SK-N-DZ (cell line): ENCODE measurements at places on chromosomes 12 and 14.

DNA sequence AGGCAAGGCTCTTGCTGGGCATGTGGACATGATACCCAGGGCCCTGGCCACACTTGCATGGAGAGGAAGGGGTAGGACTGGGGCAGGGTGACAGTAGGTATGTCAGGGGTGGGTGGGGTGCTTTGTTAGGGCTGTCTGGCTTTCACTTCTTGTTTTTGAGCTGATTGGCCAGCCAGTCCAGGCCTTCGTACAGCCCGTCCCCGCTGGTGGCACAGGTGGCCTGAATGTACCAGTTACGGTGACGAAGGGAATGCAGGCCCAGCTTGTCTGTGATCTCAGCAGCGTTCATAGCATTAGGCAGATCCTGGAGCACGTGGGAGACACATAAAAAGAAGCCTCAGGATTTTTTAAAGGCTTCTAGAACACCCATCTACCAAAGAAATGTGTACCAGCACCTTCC is 13.5 kb upstream of the FKBP11 start:
- DNase-seq, result no peak

- DNase-seq, result no peak
Observed at GRCh38 chr12:20268121-20268732, 100.1 kb upstream of the PDE3A start.

DNA sequence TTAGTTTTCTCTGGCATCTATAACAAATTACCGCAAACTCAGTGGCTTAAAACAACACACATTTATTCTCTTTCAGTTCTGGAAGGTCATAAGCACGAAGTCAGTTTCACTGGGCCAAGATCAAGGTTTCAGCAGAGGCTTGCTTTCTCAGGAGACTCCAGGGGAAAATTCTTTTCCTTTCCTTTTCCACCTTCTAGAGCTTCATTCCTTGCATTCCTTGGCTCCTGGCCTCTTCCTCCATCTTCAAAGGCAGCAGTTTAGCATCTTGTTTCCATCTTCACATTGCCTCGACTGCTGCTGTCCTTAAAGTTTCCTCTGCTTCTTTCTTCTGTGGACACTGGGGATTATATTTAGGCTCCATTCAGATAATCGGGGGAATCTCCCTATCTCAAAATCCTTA is 106.1 kb downstream of the PDE3A start:
- DNase-seq, result no peak

DNA sequence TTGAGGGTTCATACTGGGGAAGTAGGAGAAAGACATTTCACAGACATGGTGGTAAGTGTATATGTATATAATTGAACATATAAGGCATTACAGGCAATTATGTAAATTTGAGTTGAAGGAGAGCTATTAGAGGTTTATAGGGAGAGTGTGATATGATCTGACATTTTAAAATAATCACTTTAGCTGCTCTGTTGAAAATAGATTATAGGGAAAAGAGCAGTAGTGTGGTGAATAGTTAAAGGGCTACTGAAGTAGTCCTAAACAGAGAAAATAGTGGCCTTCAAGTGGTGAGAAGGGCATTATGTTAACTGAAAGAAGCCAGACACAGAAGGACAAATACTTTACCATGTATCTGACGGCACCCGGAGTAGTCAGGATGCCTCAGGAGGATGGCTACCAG is 234.2 kb downstream of the SLC41A2 start:
- peak; percentile 83 for DNase-seq

DNA sequence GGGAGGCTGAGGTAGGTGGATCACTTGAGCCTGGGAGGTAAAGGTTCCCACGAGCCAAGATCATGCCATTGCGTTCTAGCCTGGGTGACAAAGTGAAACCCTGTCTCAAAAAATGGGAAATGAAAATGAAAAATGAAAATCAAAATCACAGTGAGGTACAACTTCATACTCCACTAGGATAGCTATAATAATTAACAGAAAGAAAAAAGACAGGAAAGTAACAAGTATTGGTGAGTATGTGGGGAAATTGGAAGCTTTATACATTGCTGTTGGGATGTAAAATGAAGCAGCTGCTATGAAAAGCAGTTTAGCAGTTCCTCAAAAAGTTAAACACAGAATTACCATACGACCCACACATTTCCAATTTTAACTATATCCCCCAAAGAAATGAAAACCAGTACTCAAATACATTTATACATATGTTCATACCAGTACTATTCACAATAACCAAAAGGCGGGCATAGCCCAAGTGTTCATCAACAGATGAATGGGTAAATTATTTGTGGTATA is 22.2 kb downstream of the SGPP1 start:
- DNase-seq, result no peak

GRCh38 chr12:12564911-12565310 is 2.2 kb upstream of the DUSP16 start:
- no peak for DNase-seq

DNA sequence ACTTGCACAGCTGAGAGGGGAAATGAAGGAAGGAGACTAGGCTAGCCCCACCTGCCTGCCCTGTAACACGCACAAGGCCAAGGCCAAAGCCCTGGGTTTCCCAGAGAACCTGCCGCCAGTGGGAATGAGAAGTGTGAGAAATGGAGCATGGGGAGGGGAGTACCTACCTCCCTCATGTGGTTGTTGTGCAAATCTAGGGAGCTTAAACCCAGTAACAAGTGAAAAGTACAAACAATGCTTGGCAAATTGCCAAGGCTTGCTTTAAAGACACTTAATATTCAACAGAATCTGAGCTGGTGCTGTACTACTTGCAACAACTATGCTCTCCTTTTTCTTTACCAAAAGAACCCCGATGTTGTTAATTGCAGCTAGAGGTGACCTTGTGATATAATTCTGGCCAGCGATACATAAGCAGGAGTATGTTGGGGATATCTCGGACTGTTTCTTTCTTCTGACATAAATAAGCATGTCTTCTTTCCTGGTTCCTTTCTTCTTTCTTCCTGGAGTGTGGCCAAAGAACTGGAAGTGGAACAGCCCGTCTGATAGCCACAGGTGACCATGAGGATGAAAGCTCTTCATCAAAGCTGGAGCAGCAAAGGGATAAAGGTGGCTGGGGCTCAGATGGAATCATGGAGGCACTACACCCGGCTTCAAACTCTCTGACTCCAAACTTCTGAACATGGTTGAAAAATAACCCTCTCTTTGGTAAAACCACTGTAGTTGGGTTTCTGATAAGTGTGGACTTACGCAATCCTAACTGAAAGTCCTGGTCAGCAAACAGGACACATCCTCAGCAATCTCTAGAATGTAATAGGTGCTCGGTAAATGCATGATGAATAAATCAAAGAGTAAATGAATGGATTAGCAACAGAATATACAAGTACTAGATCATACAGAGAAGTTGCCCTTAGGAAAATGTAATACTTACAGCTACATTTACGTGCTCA is 207.9 kb downstream of the NUAK1 start:
- no peak for DNase-seq

- no peak for DNase-seq
Observed at GRCh38 chr14:64775081-64775777, 71.0 kb downstream of the PLEKHG3 start.

DNA sequence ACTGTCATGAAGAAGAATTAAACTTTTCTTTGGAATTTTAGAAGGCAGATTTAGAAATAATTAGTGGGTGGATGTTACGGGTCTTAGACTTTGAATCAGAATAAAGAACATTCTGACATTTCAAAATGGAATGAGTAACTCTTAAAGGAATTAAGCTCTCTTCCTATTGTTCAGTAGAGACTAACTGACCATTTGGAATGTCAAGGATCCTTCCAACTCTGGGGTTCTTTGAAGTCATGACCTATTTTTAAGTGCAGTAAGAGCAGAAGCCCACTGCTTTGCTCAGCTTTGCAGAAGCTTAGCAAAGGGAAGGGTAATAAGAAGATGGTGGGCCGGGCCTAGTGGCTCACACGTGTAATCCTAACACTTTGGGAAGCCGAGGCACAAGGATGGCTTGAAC is 4.0 kb downstream of the CHURC1 start:
- DNase-seq, result no peak

GRCh38 chr12:44307506-44308168 is 471.8 kb downstream of the TMEM117 start:
- DNase-seq, result no peak

- peak; percentile 91 for DNase-seq
Observed at GRCh38 chr12:117030187-117030900, 68.9 kb downstream of the TESC start.

DNA sequence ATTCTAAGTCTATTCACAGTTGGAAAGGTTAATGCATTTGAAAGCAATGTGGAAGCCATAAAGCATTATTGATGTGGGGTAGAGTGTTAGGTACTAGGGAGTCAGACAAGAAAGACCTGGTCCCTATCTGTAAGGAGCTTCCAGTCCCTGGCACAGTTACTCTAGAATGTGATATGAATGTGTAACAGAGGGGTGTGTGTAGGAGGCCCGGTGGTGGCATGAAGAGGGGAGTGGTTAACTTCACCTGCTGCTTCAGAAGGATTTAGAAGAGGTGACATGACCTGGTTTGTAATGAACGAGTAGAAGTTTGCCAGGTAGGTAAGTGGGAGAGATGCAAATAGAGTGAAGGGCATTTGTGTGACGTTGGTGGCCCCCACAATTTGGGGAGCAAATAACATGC is 15.1 kb upstream of the GALNT6 start:
- no peak for DNase-seq

- no peak for DNase-seq
Observed at GRCh38 chr12:1845427-1845826, 25.1 kb downstream of the LRTM2 start.

GRCh38 chr12:89154743-89155499 is 197.4 kb downstream of the DUSP6 start:
- no peak for DNase-seq

- DNase-seq, result no peak
Observed at GRCh38 chr12:19125325-19125724, 4.2 kb upstream of the PLEKHA5 start.

- no peak for DNase-seq
Observed at GRCh38 chr12:26928661-26929060, 9.1 kb downstream of the INTS13 start.

- DNase-seq, result no peak
Observed at GRCh38 chr14:74804219-74804825, 41.2 kb downstream of the YLPM1 start.

DNA sequence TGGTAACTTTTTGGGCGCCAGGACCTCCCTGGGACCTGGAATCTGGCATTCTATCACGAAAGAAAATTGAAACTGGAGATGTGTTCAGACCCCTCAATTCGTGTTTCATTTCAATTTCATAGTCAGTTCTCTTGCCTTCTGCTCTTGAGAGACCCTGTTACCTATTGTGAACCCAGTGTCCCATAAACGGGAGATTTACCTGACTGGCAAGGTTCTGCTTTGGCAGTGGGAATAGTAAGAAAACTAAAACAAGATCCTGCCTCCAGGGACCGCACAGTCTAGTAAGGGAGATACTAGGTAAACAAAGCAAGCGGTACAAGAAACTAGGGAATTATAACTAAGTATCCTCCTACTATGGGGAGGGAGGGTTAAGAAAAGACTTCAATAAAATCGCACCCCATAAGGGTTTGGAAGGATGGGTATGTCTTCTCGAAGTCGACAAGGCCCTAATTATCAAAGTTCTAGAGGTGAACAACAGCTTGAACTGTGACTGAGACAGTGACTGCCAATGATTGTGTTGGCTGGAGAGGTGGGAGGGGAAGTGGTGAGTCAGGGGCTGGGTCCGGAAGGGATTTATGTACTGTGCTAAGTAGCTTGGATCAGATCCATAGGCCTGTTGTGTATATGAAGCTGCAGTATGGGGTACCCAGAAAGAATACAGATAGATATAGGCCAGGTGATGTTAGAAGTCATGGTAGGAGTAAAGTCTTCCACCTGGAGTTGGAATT is 754 bp downstream of the ACSS3 start:
- DNase-seq, result no peak

DNA sequence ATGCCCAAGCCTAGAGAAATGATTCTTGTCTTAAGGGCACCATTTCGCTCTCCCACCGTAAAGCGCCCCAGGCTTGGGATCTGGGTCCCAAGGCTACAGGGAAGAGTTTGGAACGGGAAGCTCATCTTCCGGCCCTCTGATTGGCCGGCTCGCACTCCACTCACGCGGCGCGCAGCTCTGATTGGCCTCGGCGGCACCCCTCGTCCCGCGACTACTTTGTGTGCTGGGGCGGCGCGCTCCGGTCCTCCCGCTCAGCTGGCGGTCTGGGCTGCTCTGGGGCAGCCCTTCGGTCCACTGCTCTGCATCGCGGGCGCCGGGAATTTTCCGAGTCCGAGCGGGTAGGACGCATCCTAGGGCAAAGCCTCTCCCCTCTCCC is 886 bp upstream of the FUT8 start:
- DNase-seq, result peak; percentile 88

DNA sequence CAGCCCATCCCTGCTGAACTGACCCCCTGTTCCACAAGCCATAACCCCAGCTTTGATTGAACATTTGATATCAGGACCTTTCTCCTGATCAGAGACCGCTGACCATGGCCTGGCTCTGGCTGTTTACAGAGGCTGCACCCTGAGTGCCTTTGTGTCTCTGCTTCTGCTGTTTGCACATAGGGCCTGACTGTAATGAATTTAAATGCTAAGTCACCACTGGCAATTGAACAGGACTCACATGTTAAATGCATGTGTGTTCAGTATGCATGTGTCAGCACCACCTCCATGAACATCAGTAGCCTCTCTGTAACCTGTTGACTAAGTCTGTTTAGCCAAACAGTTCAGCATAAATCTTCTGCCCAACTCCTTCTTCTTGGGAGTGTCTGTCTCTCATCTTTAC is 690.3 kb downstream of the TMEM121 start:
- DNase-seq, result no peak

- peak; percentile 81 for DNase-seq
Observed at GRCh38 chr12:85310025-85310424, 30.0 kb downstream of the ALX1 start.

- DNase-seq, result no peak
Observed at GRCh38 chr12:114701104-114701414, 17.1 kb upstream of the TBX3 start.

DNA sequence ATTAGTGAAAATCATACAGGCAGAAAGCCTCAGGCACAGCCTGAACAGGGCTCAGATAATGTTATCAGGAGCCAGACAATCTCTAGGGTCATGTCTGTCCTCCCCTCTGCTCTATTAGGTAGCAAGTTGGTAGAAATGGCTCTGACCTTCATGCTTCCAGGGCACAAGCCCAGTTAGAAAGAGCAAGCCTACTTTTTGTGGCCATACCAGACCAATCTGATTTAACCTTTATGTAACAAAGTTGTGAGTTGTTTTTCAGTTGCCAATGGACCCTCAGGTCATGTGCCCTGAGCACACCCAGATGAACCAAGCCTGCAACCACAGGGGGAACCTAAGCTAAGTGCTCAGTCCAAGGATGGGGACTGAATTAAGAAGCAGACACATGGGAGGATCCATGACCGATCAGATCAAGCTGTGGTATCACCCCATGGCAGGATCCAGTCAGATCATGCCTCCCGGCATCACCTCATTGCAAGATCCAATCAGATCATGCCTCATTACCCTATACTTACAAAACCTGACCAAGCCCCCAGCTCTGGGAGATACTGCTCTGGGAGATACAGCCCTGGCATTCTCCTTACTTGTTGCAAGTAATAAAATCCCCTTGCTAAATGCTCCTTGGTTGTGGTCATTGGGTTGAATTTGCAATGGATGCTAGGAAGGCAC is 18.8 kb upstream of the HIGD1C start:
- DNase-seq, result peak; percentile 35

DNA sequence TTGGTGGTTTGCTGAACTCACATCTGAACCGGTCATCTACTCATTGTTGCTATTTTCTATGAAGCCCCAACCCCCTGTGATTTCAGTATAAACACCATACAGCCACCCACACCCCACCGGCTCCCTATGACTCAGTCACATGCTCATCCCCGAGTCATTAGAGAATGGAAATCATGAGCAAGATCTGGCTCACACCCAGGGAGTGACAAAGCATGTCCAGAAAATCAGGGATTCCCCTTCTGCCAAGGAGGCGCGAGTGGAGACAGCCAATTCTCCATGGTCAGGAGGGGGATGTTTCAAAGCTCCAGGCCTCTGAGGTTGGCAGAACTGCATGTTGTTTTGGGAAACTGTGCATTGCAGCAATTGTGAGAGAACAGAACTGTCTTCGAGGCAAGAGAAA is 657.5 kb upstream of the TBX3 start:
- no peak for DNase-seq
